ENCODE measurements at places on chromosomes 11 and 22.

DNA sequence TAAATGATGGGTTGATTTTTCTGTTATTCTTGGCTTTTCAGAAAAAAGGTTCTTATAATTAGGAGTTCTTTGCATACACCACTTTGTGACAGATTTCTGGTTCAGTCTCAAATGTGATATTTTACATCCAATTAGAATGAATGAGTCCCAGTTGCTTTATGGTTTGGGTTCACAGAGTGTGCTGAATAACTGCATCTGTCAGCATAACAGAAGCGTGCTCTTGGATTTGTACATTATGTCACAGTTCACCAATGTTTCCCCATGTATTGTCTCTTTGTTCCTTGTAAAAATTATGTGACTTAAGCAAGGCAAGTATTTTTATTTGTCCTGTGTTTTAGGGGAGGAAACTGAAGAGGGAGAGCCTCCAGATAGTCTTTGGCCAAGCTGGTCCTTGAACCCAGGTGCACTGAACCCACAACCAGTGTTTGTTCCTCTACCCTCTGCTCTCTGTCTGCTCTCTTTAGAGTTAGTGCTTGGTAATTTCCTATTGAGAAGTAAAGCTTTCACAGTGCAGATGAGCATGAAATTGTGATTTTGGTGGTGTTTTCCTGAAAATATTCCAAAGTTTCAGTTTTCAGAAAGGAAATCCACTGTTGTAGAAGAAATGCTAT is 107.5 kb downstream of the TBC1D22A start:
- DNase-seq, result no peak

DNA sequence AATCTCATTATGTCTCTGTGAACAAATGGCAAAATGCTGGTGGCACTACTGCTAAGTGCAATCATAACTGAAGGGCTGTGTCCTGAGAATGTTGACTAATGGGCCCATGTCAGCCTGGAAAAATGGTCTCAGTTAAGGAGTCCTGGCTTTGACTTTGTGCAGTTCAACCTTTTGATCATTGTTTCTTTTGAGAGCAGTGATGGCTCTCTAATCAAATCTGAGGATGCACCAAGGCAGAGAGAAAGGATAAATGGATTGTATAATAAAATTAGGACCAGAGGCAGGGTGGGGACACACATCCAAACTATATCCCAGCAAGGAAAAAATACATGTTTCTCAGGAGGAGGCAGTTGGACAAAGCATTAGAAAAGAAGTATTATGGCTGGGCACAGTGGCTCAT is 59.6 kb upstream of the SYN3 start:
- DNase-seq, result no peak

DNA sequence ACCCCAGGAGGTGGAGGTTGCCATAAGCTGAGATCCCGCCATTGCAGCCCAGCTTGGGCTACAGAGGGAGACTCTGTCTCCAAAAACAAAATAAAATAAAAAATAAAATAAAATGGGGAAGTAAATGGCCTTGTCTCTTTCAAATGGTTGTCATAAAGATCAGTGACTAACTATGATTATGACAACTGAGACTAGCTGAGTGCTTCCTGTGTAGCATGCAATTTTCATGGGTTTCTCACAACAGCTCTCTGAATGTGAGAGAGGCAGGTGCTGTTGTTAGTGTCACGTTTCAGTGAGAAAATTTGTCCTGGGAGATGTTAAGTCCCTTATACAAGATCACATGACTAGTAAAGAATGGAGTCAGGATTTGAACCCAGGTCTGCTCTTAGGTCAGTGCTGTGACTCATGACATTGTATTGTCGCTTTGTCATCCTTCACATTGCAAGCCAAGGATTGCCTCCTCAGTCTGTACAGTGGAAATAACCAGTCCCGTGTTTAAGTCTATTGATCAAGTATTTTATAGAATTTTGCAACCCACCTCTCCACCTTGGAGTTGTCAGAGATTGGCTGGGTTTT is 163.3 kb upstream of the CCDC90B start:
- DNase-seq, result no peak

DNA sequence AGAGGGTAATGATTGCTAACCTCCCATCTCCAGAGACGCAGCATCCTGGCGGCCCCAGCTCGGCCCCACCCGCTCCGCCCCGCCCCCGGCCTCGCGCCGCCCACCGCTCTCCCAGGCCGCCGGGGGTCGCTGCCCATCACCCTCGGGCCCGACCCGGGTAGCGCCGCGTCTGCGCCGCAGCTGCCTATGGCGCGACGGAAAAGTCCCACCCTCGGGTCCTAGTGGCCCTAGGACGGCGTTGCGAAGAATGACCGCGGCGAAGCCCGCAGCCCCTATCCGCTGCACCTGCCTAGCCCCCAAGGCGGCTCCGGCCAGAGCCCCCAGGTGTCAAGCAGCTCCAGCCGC is 457 bp downstream of the CPSF7 start:
- DNase-seq, result peak; percentile 66

GRCh38 chr11:695288-695537 is 191 bp upstream of the DEAF1 start:
- no peak for DNase-seq

GRCh38 chr11:35944503-35945136 is 758 bp downstream of the LDLRAD3 start:
- no peak for DNase-seq

- no peak for DNase-seq
These were observed at the start of gene TUB for GRCh38 chr11:8080674-8081590. TSS of gene TUB (plus strand) at chr11:8081211. CDS start at chr11:8081511, 300 bp downstream.

GRCh38 chr22:25081409-25081824 is 118.2 kb upstream of the CRYBB3 start:
- peak; percentile 49 for DNase-seq

GRCh38 chr11:96036863-96037262 is 113.0 kb upstream of the MTMR2 start:
- DNase-seq, result no peak

GRCh38 chr11:650482-650881 is 13.4 kb downstream of the DRD4 start:
- DNase-seq, result no peak

- no peak for DNase-seq
These were observed 1003.3 kb upstream of the CCDC90B start for GRCh38 chr11:84289381-84289906.

- DNase-seq, result no peak
These were observed 33.3 kb downstream of the APOL6 start for GRCh38 chr22:35681454-35682052.

- no peak for DNase-seq
These were observed 699 bp downstream of the AIFM3 start for GRCh38 chr22:20967697-20968211.

- DNase-seq, result no peak
These were observed 12.5 kb downstream of the PLET1 start for GRCh38 chr11:112248201-112248600.

DNA sequence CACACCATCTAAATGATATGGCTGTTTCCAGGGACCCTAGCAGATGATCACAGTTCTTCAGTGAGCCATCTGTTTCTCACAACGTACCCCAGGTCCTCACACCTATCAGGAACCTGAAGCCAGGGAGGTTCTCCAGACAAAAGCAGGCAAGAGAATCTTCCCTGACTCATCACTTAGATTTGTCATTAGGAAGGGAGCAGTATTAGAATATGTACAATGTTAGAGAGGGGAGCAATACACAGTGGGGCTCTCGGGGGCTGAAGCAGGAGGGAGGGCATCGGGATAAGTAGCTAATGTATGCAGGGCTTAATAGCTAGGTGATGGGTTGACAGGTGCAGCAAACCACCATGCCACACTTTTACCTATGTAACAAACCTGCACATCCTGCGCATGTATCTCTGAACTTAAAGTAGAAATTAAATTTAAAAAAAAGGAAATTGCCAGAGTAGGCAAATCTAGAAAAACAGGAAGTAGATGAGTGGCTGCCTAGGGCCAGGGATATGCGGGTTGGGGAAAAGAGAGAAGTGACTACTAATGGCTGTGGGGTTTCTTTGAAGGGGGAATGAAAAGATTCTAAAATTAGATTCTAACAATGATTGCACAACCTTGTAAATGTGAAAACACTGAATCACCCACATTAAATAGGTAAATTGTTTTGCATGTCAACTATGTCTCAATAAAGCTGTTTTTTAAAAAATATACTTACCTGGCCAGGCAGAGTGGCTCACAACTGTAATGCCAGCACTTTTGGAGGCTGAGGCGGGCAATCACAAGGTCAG is 14.4 kb downstream of the C22orf42 start:
- no peak for DNase-seq

DNA sequence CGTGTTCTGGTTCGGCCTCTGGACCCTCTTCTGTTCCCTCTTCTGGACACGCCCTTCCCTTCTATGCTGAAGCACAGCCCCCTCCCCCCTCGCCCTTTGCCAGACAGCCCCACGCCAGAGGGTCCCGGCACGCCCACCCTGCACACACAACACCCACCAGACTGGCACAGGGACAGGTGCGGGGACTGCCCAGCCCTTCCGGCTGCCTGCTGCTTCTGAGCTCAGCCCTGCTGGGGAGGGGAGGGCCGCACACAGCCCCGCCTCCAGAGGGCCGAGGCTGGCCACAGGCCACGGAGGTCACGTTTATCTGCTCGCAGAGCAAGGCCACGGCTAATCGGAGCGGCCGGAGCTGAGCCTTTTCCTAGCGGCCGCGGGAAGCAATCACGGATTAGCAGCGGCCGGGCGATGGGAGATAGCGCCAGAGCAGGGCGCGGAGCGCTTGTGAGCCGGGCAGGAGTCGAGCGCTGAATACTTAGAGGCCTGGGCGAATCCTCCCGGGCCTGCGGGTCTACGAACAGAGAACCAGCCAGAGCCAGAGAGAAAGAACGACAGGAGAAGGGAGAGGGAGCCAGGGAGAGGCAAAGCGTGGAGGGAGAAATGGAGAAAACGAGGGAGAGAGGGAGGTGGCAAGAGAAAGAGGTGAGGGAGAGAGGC is 21.5 kb downstream of the OTUB1 start:
- DNase-seq, result no peak

DNA sequence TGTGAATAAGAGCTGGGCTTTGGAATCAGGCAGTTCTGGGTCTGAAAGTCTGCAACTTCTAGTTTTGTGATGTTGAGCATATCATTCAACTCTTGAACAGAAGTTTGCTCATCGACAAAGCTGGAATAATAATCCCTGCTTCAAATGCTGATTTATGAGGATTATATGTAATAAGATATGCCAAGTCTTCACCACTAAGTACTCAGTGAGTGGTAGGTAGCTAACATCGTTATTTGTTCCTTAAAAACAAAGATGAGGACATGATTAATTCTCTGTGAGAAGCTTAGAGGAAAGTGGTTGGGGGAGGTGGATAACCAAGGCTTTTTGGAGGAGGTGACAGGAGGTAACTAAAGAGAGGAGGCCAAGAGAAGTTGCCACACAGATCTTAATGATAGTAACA is 96.5 kb downstream of the ME3 start:
- no peak for DNase-seq

DNA sequence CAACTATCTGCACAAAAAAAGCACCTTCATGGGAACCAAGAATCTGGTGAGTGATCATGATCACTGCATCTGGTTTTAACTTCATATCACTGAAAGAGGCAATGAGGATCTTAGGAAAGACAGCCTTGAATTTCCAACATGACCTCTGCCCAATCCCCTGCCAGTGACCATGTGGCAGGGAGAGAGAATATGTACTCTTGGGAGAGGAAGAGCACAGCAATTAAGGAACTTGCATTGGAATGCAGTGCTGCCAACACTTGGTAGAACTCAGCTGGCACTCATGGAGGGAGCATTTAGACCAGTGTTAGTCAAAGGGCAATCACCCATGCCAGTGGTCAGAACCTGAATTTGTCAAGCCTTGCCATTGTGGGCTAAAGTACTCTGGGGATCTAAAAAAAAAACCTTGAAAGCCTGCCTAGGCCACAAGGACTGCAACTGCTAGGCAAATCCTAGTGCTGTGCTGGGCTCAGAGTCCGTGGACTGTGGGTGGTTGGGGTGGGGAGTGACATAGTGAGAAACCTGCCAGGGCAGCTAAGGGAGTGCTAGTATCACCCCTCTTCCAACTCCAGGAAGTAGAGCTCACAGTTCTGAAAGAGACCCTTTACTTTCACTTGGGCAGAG is 23.1 kb downstream of the JRKL start:
- no peak for DNase-seq

DNA sequence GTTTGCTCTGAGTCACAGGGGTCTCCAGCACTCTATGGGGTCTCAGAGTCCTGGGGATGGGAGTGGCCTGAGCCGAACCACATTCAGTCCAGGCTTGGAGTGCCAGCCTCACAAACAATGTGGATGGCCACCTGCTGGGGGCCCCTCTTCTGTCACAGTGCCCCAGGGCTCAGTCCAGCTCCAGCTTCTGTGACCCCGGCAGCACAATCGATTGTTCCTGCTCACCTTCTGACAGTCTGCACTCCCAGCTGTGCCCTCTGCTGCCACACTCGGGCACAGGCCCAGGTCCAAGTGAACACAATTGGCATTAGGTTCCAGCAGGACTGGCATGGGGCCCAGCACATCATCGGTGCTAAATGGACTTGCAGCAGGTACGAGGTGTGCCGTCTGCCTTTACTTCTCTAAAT is 84.8 kb downstream of the TP53I11 start:
- DNase-seq, result no peak

GRCh38 chr11:108122166-108122628 is 830 bp downstream of the ACAT1 start:
- no peak for DNase-seq
